Naive thymus-derived CD4-positive, alpha-beta T cell (primary cell): ENCODE measurements at places on chromosomes 7 and 10. TPM values are rescaled to one million over a fixed set of nuclear protein-coding genes. Genes with fewer than 3 reads are reported as not detected.

The PTF1A gene
- not detected for total RNA-seq

- no peak for DNase-seq
- H3K4me3 ChIP-seq: no peak overlapping the region
- no peaks in the 10 kb centered on the region for H3K27me3 ChIP-seq
- no peak overlapping the region for H3K27ac ChIP-seq
- peaks cover 72% of the 10 kb centered on the region for H3K36me3 ChIP-seq
Observed at GRCh38 chr7:44676776-44677175, 70.3 kb downstream of the OGDH start.

DNA sequence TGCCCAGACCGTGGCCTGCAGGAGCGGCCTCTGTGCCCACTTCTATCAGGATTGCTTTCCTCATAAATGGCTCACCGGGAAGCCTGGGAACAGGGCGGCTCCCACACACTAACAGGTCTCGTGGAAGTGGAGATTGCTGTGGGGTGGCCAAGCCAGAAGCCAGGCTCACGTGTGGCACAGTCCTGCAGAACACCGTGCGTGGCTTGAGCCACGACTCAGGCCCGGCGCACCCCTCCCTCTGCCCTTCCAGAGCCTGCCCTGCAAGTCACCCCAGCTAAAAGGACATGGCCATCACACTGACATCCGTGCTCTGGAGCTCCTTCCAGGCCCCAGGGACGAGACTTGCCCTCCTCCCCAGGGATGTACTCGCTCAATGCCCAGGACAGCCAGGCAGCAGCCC, 7.0 kb downstream of the GPER1 start:
- no peak overlapping the region for H3K27ac ChIP-seq
- no peaks in the 10 kb centered on the region for H3K27me3 ChIP-seq
- no peaks in the 10 kb centered on the region for H3K4me1 ChIP-seq

The TET1 gene
- 2.9 TPM for total RNA-seq

DNA sequence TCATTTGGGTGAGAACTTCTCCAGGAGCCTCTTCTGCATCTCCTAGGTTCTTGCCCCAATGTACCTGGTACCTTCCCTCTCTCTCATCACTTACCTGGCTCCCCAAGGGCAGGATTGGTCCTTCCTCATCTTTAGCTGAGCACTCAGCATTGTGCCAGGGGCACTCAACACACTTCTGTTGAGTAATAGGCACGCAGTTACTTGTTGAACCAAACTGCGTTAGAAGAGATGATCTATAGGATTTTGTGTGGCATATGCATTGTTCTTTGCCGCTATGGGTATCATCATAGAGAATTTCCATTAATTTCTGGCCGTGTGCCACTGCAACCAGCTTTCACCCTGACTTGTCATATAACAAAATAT, 16.4 kb downstream of the TBXAS1 start:
- no peaks in the 10 kb centered on the region for H3K27me3 ChIP-seq
- H3K4me3 ChIP-seq: no peak overlapping the region
- no peaks in the 10 kb centered on the region for H3K4me1 ChIP-seq
- H3K36me3 ChIP-seq: no peaks in the 10 kb centered on the region
